ENCODE measurements at places on chromosomes 11 and 22.

DNA sequence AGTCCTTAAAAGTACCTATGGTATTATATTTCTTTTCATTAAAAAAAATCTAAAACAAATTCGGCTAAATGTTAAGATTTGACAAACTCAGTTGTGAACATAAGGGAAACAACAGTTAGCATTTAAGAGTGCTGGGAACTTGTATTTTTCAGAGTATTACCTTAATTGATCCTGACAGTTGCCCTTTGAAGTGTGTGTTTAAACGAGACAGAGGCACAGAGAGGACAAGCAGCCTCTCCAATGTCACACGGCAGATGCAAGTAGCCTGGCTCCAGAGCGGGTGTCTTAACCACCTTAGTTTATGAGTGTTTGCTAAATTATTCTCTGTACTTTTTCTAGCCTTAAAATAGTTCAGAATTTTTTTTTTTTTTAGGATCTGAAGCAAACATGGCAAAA lies 80.9 kb downstream of the TIMP3 start:
- DNase-seq: no peak

GRCh38 chr22:47808236-47808635 lies 1045.8 kb downstream of the TBC1D22A start:
- DNase-seq: no peak

DNA sequence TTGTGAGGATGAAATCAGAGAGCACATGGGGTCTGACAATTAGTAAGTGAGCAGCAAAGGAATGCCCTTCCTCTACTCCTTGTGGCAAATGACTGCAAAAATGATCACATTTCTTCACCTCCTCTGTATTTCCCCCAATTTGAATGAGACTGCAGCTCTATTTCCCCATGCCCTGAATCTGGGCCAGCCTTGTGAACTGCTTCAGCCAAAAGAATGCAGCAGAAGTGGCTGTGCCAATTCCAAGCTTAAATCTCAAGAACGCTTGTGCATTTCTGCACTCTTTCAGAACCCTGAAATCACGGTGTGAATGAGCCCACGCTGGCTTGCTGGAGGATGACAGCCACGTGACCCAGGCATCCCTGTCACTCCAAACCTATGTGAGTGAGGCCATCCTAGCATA lies 9.9 kb downstream of the SLC43A3 start:
- peak; percentile 46 for DNase-seq

- no peak for DNase-seq
These were observed 844.0 kb downstream of the TBC1D22A start for GRCh38 chr22:47606426-47606825.

GRCh38 chr22:28923826-28924732 lies 40.7 kb downstream of the ZNRF3 start:
- no peak for DNase-seq

- no peak for DNase-seq
These were observed 6.9 kb downstream of the RAB3IL1 start for GRCh38 chr11:61910187-61911127.

DNA sequence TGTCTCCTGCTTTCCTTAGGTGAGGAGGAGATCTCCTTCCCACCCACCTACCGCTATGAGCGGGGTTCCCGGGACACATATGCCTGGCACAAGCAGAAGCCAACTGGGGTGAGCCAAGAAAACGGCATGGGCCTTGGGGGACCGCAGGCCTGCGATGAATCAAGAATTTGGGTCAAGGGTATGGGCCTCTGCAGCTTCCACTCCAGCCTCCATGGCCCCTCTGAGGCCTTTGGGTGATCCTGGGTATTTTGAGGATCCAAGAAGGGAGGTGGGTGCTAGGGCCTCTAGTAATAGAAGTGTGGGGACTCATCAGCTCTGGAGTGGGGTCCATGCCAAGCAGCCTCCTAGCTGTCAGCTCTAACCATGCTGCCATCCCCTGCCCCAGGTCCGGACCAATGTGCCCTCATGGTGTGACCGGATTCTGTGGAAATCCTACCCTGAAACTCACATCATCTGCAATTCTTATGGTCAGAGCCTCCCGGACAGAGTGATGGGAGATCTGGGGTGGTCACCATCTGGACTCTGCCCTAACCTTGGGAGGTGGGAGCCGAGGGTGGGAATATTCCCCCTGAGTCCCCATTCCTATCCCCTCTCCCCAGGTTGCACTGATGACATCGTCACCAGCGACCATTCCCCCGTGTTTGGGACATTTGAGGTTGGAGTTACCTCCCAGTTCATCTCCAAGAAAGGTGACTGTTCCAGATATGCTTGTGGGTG lies 8.6 kb downstream of the INPPL1 start:
- no peak for DNase-seq

- no peak for DNase-seq
These were observed 36.4 kb downstream of the PIK3C2A start for GRCh38 chr11:17171343-17171742.

DNA sequence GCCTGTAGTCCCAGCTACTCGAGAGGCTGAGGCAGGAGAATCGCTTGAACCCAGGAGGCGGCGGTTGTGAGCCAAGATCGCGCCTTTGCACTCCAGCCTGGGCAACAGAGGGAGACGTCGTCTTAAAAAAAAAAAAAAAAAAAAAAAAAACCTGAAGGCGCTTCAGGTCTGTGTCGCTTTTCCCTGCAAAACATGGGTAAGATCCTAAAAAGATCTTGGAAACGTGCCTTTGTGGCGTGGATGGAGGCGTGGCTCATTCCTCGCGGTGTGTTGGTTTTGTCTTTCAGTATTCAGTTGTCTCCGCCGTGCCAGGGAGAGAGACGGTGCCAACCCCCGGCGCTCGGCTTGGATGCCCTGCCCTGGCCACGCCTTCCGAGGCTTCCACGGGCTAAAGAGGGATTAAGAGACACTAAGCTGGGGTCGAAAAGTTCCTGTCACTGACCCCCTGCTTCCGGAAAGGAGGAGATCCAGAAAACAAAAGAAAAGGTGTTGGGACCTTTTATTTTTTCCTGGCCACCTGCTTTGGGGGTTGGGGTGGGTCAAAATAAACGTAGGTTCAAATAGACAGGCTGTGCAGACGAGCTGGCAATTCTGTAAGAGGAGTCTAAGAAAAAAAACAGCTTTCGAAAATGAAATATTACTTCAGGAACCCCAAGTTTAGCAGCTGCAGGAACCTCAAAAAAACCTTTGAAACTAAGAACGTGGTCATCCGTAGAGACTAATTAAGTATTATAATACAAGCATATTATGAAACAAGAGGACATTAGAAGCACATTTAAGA lies 1.1 kb upstream of the SLC35F2 start:
- DNase-seq: no peak

- no peak for DNase-seq
These were observed 13.6 kb downstream of the MUC2 start for GRCh38 chr11:1087961-1088926.

- DNase-seq: no peak
These were observed 1.1 kb upstream of the APLP2 start for GRCh38 chr11:130068546-130068985.

GRCh38 chr11:46112961-46113607 lies 8.2 kb downstream of the PHF21A start:
- DNase-seq: peak; percentile 72

- peak; percentile 6 for DNase-seq
These were observed 133.3 kb downstream of the ATXN10 start for GRCh38 chr22:45804986-45805325.

DNA sequence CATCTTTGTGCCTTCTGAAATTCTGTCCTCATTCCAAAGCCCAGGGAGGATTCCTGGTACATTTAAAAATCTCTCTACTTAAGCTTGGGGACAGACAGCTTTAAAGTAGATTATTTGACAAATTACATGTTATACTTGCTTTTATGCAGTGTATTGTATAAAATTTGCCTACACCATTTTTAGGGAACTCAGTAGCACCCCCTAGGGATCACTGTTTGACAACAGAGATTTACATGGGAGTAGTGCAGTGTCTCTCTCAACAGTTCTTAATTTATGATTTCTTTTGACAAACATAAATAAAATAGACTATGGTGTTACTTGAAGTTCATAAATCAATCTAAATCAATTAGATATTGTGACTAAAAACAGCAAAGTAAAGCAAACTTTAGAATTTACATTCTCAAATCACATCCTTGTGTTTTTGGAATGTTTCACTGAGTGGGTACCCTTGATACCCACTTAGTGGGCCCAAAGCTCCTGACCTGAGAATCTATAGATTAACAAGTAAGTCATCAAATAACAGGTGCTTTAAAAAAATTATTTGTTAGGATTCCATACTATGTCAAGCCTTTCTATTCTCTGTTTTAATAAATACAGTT lies 428.8 kb downstream of the DYNC2H1 start:
- DNase-seq: no peak
